ENCODE measurements at places on chromosomes 4 and X.

DNA sequence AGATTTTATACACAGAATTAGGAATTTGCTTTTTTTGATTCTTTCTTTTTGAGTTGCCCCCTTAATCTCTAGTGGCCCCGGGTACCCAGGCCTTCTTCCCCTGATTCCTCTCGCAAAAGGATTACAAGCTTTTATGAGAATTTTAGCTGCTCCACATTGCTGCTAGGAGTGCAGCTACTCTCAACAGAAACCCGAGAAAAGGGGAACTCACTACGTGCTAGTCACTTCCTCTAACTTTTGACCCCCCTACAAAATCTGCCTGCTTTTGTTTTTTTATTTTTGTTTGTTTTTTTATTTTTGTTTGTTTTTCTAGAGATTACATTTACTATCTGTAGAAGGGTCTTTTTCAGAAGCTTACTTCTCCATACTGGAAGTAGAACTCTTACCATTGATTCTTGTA is 64.1 kb downstream of the ZNF81 start:
- DNase-seq = no peak

GRCh38 chr4:21507439-21507838 is 441.1 kb downstream of the KCNIP4 start:
- no peak for DNase-seq

DNA sequence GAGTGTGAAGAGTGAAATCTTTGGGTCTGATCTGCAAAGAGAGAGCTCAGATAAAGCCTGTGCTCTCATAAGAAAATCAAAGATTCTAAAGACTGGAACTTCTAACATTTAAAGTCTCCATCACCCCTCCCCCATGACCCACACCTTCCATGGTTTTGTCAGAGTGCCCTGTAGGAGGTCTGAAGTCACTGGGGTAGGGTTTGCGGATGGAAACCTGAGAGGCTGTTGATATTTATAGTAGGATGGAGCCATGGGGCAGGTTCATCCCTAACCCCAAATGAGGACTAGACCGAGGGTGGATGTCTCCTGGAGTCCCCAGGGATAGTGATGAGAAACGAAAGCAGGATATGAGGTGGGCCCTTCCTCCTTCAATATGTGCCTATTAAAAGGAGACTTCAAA is 28.4 kb upstream of the NLGN4X start:
- no peak for DNase-seq

DNA sequence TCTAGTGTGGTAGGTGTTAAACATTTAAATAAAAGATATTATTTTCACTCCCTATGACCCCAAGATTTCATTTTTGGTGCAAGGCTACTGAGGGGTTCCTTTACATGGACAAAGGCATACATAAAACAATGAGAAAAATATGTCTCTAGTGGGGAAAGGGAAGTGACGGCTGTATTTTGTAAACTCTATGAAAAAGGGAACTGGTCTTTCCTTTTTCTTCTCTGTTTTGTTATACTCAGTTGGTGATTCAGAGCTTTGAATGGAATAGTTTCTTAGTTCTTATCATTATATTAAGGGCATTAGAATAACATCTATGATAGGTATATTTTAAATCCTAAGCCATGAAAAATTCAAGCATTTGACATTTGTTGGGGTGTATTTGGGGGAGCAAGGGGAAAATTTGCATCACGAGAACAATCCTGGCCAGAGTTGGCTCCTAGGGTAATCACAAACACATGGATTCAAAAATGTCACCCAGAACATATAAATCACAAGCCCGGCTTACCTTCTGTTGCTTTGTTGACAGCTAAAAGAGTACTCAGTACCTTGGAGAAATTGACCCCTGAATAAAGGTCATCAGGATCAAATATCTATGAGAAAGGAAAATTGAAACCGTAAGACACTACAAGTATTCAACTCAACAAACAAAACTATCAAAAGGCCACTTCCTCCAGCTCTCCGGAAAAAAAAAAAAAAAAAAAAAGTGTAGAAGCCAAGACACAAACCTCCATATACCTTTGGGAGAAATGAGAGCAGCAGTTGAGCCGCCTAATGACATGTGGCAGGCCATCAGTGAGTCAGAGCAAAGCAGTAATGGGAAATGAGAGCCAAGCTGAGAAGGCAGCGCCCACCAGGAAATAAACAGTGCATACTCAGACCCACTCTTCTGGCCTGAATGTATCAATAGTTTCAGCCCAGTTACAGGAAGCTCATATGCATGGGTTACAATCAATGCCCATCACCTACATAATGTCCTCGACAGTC is 33.4 kb downstream of the ARHGEF6 start:
- DNase-seq = no peak

DNA sequence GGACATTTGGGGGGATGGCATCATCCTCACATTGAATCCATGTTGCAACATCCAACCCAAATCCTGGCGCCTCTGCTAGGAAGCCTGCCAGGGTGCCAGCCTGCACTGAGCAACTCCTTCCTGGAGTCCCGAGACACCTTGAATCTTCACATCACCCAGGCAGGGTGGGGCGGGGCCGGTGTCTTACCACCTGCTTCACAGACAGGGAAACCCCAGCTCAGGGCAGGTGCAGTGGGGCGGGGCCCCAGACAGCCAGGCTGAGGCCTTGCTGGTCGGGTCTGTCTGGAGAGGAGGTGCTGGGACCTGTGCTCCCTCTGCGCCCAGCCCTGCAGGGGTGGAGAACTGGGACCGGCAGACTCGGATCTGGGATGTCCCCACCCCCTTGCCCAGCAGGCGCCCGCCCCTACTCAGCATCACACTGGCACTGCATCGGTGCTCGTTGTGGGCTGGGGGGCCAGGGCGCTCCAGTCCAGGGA is 31.5 kb upstream of the HTRA3 start:
- no peak for DNase-seq

- DNase-seq = no peak
These were observed 73.4 kb upstream of the MAGEB2 start for GRCh38 chrX:30141966-30142365.

GRCh38 chr4:29278585-29278984 is 1441.6 kb upstream of the PCDH7 start:
- DNase-seq = no peak

DNA sequence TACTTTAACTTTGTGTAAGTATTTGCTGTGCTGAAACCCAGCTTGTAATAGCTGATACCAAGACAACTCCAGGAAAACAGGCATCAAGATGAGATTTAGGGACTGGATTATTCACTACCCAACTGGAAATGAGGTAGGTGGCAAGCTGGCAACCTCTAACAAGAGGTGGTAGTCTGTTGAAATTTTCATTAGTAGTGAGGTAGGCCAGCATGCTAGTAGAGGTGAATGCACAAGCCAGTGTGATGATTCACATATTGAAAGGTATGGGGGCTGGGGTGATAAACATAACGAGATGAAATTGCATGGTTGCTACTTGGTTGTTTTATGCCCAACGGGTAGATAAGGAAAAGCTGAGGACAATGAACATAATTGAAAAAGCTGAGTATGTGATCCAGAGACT is 8.5 kb upstream of the TMPRSS11D start:
- no peak for DNase-seq

GRCh38 chrX:88135735-88136134 is 611.3 kb upstream of the CPXCR1 start:
- no peak for DNase-seq

GRCh38 chrX:10485326-10485725 is 135.1 kb downstream of the MID1 start:
- no peak for DNase-seq

- no peak for DNase-seq
These were observed 268.7 kb downstream of the NR3C2 start for GRCh38 chr4:148173397-148174017.

GRCh38 chr4:183561905-183562304 is 57.0 kb downstream of the ING2 start:
- DNase-seq = no peak

DNA sequence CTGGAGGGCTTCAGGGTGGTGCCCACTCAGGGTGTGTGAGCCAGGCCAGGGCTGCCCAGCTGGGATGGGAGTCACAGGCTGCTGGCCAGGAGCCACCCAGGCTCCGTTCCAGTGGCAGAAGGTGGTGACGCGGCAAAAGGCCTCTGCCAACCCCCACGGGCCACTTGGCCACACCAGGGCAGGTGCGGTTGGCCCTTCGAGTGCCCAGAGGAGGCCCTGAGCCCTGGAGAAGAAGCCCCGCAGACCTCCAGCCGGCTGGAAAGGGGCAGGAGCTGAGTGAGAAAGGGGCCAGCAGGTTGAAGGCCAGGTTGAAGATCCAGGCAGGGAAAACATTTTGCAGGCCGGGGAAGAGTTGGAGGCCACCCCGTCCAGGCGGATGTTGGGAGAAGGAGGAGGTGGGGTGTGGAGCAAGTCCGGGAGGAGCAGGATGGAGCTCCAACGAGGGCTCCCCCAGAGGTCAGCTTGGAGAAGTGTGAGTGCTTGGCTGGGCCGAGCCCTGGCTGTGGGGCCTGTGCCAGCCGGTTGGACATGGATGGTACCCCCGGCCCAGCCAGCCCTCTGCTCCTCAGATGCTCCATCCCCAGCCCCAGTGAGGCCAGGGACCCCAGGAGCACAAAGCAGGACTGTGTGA is 2.8 kb upstream of the CPLX1 start:
- no peak for DNase-seq

- no peak for DNase-seq
These were observed 31.6 kb upstream of the NAP1L5 start for GRCh38 chr4:88729146-88729760.

- no peak for DNase-seq
These were observed 56.6 kb downstream of the INTS12 start for GRCh38 chr4:105651884-105652283.

DNA sequence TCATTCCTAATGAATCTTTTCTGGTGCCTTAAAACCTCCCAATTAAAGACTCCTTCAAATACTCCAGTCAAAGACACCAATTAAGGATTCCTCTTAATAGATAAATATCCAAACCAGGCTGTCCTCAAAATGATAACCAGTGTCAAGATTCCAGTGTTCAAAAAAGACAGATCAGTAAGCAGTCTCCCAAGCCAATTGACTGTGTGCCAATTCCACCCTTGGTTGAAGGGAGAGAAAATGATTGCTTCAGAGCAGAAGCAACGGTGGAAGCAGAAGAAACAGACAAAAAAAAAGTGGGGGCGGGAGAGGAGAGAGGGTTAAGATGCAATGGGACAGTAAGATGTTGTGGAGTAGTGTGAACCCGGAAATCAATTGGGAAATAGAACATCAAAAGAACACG is 216.0 kb upstream of the FTHL17 start:
- no peak for DNase-seq

- no peak for DNase-seq
These were observed 103.0 kb upstream of the BMPR1B start for GRCh38 chr4:94654714-94655113.

DNA sequence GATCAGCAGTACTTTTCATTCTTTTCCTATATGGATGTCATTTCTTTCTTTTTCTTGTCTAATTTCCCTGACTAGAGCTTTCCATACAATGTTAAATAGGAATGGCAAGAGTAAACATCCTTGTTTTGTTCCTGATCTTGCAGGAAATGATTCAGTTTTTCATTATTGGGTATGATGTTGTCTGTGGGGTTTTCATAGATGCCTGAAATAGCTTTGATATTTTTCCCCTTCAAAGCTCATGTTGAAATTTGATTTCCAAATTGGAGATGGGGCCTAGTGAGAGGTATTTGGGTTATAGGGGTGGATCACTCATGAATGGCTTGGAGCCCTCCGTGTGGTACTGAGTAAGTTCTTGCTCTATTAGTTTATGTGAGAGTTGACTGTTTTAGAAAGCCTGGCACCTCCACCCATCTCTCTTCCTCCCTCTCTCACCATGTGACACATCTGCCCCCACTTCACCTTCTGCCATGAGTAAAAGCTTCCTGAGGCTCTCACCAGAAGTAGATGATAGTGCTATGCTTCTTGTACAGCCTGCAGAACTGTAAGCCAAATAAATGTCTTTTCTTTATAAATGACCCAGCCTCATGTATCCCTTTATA is 22.3 kb upstream of the VSIG1 start:
- DNase-seq = no peak
